ENCODE measurements at places on chromosomes 16 and 17. TPM values are rescaled to one million over a fixed set of nuclear protein-coding genes. Genes with fewer than 3 reads are reported as not detected.
A peak's percentile ranks its signal among the peaks of the same experiment; 100 is the strongest.

GRCh38 chr16:69906838-69907401 lies 44.2 kb upstream of the CLEC18A start:
- DNase-seq = no peak

GRCh38 chr16:79845033-79845733 lies 244.6 kb upstream of the MAF start:
- DNase-seq = no peak

Gene TEKT1
- not detected for polyA plus RNA-seq

Gene SLC35G6
- polyA plus RNA-seq = not detected

GRCh38 chr16:35140293-35140986 lies 1681.0 kb downstream of the TP53TG3F start:
- no peak for DNase-seq

Gene SLC6A2
- not detected for polyA plus RNA-seq

GRCh38 chr17:43546319-43547188 lies at the start of gene ETV4:
ETV4 (minus strand) TSS chr17:43546340; CDS start chr17:43545617, 723 bp downstream.
- DNase-seq = peak; percentile 82

- DNase-seq = no peak
Observed at GRCh38 chr17:27906623-27907022, 13.5 kb upstream of the LYRM9 start.

Gene ESRP2
- polyA plus RNA-seq = 0.11 TPM

GRCh38 chr17:48113201-48113676 lies 5.7 kb downstream of the SNX11 start:
- peak; percentile 64 for DNase-seq

GRCh38 chr16:73150786-73151185 lies 102.9 kb upstream of the ZFHX3 start:
- DNase-seq = no peak

Data from naive thymus-derived CD4-positive, alpha-beta T cell (primary cell).